Inflammatory macrophage treated with lipopolysaccharide for 4 hours (primary cell): ENCODE measurements at places on chromosomes 3 and 15.
A peak's percentile ranks its signal among the peaks of the same experiment; 100 is the strongest.

DNA sequence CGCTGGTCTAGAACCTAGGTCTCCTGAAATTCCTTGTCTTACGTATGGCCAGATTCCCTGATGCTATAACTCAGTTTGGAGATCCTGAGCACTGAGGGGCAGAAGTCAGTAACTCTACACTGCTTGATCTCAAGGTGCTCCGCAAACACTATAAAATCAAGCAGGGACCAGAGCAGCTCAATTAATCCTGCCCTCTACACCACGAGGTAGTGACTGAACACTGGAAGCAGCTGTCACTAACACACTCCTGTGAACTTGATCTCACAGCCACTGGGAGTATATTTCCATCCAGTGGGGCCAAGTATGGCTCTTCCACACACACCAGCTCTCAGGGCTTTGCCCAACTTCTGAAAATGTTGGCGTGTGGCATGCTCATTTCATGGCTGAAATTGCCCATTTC is 51.0 kb downstream of the EDEM1 start:
- no peak for DNase-seq

GRCh38 chr3:123374016-123374415 is 74.9 kb downstream of the ADCY5 start:
- no peak for DNase-seq

DNA sequence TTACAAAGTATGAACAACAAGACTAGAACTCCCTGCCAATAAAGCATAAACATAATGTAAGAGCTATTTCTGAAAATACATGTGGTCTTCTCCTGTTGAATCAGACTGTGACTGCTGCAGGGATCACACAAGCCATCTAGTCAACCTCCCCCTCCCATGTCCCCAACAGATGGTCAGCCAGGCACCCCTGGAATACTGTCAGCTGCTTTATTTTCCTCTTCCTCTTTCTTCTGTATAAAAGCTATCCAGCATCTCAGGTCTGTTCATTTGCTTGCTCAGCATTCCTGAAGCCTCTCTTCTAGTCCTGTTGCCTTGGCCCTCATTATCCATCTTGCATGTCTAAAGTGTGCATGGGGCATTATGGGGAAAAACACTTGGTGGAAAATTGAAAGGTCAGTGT is 6.5 kb upstream of the MINDY4B start:
- no peak for DNase-seq

- peak; percentile 42 for DNase-seq
Observed at GRCh38 chr3:72960812-72961518, 35.6 kb upstream of the PPP4R2 start.

- DNase-seq = no peak
Observed at GRCh38 chr15:96331945-96332636, 1.6 kb downstream of the NR2F2 start.

DNA sequence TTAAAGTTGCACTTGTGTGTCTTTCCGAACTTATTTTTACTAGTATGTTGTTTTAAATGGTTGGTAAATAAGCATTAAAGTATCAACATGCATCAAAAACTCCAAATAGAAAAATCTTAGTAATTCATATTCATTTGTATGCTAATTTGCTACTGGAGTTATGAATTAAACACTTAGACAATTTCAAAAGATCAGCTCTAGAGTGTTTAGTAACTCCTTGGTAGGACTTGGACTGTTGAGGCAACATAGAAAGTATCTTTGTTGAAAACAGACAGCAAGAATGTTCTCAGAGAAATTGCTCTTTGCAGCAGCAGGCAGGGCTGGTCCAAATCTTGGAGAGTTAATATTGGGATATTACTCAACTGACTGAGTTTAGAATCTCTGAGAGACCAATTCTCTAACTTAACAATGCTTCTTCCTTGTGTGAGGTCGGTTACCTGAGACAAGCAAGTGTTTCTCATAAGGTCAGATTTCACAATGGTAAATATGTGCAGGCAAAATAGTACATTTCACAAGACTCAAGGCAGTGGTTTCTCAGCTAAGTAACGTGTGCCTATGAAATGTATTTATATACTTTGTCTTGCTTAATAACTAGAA is 147.8 kb upstream of the IL12A start:
- no peak for DNase-seq

- DNase-seq = no peak
Observed at GRCh38 chr15:44081026-44082013, 113.8 kb downstream of the FRMD5 start.
